ENCODE measurements at places on chromosomes 16 and 17. TPM values are rescaled to one million over a fixed set of nuclear protein-coding genes. Genes with fewer than 3 reads are reported as not detected.

DNA sequence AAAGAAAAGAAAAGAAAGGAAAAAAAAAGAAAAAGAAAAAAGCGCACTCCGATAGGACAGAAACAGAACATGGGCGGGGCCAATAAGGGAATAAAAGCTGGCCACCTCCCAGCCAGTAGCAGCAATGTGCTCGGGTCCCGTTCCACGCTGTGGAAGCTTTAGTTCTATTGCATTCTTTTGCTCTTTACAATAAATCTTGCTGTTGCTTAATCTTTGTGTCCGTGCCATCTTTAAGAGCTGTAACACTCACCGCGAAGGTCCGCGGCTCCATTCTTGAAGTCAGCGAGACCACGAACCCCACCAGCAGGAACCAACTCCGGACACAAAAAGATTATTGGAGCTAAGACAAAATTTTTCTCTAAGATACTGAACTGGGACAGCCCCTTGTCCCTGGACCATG is 3.1 kb upstream of the ARL5C start:
- no peak for DNase-seq
- H3K4me1 ChIP-seq: no peaks in the 10 kb centered on the region
- H3K27me3 ChIP-seq: no peaks in the 10 kb centered on the region
- no peak overlapping the region for H3K27ac ChIP-seq
- H3K36me3 ChIP-seq: no peaks in the 10 kb centered on the region

- no peak overlapping the region for H3K27ac ChIP-seq
- no peaks in the 10 kb centered on the region for H3K4me1 ChIP-seq
- no peak for DNase-seq
- H3K4me3 ChIP-seq: no peak overlapping the region
- no peaks in the 10 kb centered on the region for H3K27me3 ChIP-seq
These were observed 12.1 kb downstream of the CA5A start for GRCh38 chr16:87924041-87924810.

Gene CD300LG
- 17.9 TPM for total RNA-seq

DNA sequence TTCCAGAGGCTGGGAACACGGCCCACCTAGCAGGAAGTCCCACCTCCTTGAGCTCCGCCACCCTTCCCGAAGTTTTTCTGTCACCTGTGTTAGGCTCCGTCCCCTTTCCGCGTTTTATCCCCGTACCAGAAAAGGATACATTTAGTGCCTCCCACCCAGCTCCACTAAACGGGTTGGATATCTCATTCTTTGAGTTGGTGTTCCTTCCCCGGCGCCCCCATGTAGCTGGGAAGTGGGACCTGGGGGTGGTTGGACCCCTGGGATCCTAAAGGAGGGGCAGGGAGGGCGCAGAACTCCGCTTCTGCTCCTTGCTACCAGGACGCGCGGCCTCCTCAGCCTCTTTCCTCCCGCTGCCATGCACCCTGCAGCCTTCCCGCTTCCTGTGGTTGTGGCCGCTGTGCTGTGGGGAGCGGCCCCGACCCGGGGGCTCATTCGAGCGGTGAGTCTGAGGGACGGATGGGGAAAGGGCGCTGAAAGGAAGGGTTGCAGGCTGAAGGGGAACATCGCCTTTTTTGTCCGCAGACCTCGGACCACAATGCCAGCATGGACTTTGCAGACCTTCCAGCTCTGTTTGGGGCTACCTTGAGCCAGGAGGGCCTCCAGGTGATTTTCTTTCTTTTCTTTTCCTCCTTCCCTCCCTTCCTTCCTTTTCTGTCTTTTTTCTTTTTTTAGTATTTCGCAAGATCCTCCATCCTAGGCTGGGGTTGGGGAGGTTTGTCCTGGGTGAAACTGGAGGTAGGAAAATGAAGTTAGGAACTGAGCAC is 669 bp downstream of the RNF167 start:
- no peaks in the 10 kb centered on the region for H3K36me3 ChIP-seq
- peak overlapping the region; percentile 83 for H3K4me3 ChIP-seq
- peaks cover 36% of the 10 kb centered on the region for H3K4me1 ChIP-seq
- peak overlapping the region; percentile 97 for H3K27ac ChIP-seq

Gene PRR35
- total RNA-seq: not detected

Measured in breast epithelium (tissue), 4 donors.